ENCODE measurements at places on chromosomes 11 and 22.

DNA sequence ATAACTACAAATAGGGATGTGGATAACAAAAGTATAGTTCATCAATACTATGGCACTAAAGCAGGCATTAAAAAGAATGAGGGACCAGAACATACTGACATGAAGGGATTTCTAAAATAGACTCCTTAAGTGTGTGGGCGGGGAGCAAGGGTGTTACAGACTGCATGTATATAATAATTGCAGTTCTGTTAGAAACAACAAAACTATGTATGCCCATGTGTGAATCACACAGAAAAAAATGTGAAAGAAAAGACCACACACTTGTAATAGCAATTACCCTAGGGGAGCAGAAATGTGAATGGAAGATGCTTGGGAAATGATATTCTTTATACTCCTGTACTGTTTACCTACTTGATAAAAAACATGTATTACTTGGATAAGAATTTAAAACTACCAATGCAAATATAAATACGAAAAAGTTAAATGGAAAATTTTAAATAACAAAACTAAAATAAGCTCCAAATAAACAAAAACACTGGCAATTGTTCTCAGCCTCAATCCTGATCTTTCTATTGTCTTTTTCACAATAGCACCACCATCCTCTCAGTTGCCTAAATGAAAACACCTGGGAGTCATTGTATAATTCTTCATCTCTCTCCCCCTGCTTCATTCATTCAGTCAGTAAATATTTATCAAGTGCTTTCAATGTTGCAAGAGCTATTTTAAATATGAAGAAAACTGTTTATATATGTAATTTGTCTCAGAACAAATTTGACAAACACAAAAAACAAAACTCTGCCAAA, 129.8 kb downstream of the FCHSD2 start:
- DNase-seq, result no peak

- DNase-seq, result no peak
Observed at GRCh38 chr11:16297332-16297731, 59.0 kb downstream of the SOX6 start.

DNA sequence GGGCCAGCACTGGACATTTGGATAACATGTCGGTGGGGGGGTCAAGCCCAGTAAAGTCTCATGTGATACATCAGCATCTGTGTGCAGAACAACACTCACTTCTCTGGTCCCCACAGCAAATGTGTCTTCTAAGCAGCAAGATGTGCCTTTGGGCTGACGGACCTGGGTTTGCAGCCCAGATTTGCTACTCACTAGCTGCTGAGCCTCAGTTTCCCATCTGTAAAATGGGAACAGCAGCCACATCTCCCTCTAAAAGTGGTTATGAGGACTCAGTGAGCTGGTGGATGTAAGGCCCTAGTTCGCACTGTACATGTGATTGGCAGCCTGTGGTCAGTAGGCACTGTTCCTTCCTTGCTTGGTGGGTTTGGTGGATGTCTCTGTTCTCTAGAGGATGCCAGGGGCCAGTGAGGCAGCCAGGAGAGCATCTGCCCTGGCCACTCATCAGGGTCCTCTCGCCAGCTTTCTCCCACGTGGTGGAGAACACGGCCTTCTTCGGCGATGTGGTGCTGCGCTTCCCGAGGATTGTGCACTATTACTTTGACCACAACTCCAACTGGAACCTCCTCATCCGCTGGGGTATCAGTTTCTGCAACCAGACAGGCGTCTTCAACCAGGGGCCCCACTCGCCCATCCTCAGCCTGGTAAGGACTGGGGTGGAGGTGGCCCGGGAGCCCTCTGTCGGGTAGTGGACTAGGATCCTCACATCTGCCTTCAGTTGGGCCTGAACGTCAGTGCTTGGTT, 12.5 kb downstream of the CCDC134 start:
- DNase-seq, result no peak

GRCh38 chr22:50341977-50342650, 1.0 kb upstream of the PPP6R2 start:
- DNase-seq, result peak; percentile 57

DNA sequence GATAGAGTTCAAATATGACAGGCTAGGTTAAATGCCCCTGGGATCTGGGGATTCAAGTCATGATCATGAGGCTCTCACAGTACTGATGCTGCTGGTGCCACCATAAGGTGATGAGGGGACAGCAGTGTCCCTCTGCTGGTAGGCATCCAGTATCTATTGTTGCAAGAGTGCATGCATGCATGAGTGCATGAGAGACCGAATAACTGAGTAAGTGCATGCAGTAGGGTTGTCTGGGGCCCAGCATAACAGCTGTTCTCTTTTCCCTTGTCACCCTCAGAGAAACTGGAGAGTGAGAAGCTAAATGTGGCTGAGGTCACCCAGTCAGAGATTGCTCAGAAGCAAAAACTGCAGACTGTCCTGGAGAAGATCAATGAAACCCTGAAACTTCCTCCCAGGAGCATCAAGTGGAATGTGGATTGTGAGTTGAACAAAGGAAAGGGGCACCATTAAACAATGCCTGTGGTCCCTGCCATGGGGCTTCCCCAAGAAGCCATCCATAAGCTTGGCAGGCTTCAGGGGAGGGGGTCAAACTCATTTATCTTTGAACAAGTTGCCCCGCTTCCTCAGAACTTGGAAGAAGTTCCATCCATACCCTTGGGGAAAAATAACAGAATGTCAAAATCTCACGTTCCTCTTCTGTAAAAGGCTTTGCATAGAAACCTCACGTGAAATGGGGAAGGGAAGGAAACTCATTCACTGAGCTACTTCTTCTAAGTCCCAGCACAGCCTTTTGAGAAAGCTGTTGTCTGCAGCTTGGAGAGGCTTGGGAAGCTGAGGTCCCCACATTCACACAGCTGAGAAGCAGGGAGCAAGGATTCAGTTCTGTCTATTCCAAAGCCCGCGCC, 119.0 kb downstream of the PARVA start:
- no peak for DNase-seq
